ENCODE measurements at places on chromosomes 13 and 19.

- DNase-seq: peak; percentile 85
These were observed 459.8 kb downstream of the FGF14 start for GRCh38 chr13:101942038-101942437.

GRCh38 chr19:6133231-6133630 lies 2.2 kb upstream of the ACSBG2 start:
- DNase-seq: no peak

DNA sequence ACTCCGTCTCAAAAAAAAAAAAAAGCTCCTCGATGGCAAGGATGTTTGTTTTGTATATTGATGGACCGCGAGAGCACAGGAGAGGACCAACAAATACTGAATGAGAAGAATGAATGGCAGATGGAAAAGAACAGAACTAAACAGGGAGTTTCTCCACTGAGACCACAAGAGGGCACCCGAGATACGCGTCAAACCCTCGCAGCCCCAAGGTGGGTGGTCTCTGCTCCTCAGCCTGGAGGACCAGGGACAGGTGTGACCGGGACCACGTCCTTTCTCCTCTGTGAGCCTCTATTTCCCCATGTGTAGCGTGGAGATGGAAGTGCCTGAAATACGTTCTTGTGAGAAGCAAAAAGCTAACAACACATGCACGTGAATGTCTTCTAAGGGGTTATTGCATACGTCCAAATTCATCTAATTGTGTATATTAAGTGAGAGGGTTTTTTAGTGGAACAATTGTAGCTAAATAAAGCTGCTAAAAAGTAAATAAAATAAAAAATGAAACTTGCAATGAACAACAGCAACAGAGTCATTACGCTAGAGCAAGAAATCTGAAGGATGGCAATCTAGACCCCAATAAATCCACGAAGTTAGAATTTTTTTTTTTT lies 8.3 kb upstream of the CDC42EP5 start:
- peak; percentile 54 for DNase-seq

GRCh38 chr13:24671386-24672113 lies 8.7 kb upstream of the ATP12A start:
- peak; percentile 92 for DNase-seq

- no peak for DNase-seq
These were observed 6.5 kb upstream of the PPP1R37 start for GRCh38 chr19:45086480-45086879.

GRCh38 chr19:58037927-58038687 lies 4.3 kb downstream of the ZSCAN1 start:
- DNase-seq: no peak

DNA sequence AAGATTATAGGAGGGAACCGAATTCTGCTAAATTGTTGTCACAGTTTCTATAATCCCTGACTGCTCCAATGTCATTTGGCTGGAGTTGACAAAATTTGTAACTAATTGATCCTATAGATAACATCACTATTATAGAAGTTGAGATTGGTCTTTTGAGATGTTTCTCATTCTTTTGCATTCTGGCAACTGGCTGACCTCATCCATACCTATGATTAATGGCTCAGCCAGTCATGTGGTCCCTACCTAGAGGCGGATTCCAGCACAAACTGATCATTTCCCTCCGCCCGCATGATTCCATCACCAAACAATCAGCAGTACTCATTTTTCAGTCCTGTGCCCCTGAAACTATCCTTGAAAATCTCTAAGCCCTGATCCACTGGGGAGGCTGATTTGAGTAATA lies 4.2 kb downstream of the PSG2 start:
- DNase-seq: peak; percentile 43

DNA sequence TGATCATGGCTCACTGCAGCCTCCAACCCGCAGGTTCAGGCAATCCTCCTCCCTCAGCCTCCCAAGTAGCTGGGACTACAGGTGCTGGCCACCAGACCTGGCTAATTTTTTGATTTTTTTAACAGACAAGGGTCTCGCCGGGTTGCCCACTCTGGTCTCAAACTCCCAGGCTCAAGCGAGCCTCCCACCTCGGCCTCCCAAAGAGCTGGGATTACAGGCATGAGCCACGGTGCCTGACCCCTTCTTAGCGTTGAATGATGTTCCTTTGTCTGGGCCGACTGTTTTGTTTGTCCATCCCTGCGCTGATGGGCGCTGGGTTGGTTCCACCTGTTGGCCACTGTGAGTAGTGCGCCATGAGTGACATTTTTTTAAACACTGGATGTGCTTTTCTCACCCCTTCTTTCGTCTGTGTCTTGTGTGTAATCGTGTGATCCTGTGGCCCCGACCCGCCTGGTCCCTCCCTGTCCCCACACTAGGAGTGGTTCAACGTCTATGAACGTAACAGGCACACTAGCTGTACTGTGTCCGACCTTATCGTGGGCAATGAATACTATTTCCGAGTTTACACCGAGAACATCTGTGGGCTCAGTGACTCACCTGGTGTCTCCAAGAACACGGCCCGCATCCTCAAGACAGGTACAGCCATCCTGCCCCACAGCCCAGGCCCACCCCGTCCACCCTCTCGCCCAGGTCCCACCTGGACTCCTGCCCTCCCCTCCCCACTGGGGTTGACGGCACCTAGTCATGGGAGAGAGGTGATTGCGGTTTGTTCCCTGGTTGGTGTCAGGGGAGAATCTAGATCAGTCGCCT lies 15.0 kb upstream of the EMC10 start:
- DNase-seq: peak; percentile 83

DNA sequence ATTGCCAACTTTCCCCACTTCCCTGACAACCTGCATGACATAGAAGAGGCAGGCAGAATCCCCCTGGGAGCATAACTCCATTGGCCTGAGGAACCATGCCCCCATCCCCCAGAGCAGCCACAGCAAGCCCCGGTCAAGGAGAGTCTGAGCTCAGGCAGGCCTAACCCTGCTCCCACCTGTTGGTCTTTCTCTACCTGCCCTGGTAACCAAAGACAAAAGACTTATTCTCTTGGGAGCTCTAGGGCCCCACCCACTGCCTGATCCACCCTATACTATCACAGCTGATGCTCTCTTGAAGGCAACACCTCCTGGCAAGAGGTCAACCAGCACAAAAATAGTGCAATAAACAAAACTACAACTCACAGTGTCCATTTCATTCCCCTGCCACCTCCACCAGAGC lies 59.3 kb downstream of the TNFSF13B start:
- DNase-seq: no peak

GRCh38 chr19:13104360-13104847 lies 1.7 kb upstream of the LYL1 start:
- no peak for DNase-seq

DNA sequence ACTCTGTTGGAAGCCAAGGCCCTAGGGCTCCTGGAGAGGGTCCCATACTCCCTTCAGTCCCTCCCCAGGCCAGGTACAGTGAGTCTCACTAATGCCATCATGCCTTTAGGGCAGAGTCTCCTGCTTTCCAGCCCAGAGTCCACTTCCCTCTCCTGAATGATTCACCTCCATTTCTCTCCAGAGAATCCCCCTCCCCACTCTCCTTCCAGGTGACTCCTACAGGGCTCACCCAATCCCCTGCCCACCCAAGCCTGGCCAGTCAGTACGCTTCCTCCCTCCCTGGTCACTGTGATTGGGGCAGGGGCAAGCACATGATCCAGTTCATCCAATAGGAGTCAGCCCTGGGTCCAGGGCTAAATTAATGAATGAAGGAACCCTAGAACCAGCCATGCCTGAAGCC lies 35.0 kb upstream of the PNMA8B start:
- DNase-seq: no peak

GRCh38 chr13:72716776-72717175 lies 10.7 kb downstream of the MZT1 start:
- no peak for DNase-seq

- DNase-seq: no peak
These were observed 866.7 kb upstream of the SPRY2 start for GRCh38 chr13:81207636-81208035.

DNA sequence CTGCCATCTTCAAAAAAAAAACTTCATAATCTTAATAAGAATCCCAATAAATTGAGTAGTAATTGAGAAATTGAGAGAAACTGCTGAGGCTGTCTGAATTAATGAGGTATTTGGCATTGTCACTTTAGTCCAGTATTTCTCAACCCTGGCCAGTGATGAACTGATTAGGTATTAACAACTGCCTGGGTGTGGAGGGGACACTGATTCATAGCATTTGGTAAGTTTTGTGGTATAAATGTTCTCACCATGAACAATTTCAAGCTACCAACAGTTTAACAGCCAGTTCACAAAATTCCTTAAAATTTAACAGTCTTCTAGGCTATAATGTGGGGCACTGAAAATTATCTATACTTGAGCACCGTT lies 18.3 kb downstream of the GPC6 start:
- peak; percentile 47 for DNase-seq

GRCh38 chr19:2227415-2228156 lies 8.5 kb downstream of the PLEKHJ1 start:
- DNase-seq: no peak

DNA sequence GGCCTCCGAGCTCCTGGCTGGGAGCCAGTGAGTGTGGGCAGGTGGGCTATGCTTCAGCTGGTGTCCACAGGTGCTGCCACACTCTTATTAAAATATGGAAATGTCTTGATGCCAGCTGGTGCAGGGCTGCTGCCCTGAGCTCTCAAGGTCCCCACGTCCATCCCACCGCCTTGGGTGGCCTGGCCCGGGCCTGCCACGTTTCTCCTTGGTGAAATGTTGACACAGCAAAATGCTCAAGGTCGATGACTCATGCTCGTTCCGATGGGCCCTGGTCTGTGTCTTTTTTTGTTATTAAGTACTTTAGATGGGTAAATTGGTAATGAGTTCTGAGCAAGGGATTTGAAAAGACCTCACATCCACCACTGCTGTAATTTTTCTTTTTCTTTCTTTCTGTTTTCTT lies 524.7 kb downstream of the MYO16 start:
- DNase-seq: no peak

- DNase-seq: peak; percentile 77
These were observed 666 bp downstream of the POMP start for GRCh38 chr13:28659621-28659970.

GRCh38 chr19:4524808-4525562 lies 6.7 kb upstream of the PLIN4 start:
- DNase-seq: peak; percentile 55

DNA sequence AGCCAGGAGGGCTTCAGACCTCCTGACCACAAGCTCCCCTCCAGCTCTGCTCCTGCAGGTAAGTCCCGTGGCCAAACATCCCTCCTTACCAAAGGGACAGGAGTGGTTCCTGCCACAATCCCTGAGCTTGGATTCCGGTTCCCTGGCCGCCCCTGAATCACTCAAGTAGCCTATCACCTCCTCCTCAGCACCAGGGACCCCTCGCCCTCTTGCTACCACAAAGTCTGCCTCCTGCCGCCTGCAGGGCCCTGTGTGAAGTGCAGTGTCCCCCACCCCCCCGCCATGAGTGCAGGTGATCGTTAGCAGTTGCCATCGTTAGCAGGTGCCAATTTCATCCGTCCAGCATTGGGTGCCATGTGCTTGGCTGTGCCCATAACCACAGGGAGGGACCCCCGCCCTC lies 40.8 kb upstream of the RANBP3 start:
- no peak for DNase-seq

DNA sequence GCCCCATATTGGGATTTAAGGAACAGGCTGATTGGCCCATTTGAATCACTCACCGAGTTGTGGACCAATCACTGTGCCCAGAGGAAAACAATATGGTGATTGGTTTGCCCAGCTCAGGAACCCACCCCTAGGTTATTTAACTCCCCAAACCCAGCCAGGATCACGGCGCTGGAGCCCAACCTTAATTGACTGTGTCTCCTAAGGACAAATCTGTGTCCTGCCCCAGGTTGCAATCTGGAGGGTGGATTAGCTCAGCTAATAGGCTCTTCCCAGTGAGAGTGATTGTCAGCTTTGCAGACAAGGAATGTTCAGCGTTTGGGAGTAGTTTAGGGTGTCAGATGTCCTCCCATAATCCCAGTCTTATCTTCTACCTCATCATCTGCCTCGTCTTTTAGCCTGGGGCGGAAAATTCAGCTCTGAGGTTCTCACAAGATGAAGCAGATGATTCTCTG lies 3.5 kb upstream of the ZNF358 start:
- DNase-seq: no peak

GRCh38 chr13:23859455-23859854 lies 29.7 kb downstream of the MIPEP start:
- no peak for DNase-seq

DNA sequence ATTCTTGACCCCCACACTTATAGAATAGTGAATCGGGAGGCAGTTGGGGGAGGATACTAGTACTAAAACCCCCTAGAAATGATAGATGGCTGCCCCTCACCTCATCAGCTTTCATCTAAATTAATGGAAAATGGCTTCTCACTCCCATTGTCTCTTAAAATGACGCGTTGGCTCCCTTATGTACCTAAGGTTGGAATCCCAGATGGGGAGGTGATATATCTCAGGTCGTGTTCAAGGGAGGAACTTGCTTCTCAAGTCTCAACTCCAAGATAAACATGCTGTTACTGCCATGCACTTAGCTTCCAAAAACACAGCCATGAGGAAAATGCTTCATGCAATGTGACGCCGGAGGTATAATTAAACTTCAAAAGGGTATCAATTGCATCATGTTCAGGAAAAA lies 18.8 kb upstream of the UBE2L5 start:
- no peak for DNase-seq

GRCh38 chr13:51793570-51794271 lies 10.2 kb downstream of the DHRS12 start:
- peak; percentile 84 for DNase-seq

GRCh38 chr19:2057484-2058469 lies 6.7 kb upstream of the MKNK2 start:
- no peak for DNase-seq

DNA sequence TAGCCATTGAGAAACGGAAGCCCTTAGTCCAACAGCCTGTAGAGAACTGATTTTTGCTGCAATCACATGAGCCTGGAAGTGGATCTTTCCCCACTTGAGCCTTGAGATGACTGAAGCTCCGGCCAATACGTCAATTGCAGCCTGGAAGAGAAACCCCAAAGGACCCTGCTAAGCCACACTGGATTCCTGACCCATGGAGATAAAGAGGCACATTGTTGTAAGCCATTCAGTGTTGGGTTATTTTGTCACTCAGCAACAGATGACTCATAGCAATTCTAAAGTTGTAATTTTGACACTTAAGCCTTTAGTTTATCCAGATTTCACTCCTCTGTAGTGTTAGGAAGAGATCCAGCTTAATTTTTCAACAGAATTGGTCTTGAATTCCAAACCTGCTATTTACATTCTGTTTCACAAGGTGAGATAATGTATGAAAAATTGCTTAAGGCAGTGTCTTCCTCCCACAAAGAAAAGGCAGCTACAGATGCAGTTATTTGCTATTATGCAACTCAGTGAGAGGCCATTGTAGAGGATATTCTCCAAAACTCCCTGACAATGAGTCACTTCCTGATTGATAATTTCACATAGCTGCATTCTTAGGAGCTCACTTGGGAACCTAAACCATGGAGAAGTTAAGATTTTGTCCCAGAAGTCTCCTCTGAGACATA lies 59.4 kb upstream of the TSHZ3 start:
- DNase-seq: peak; percentile 92
